ENCODE measurements at places on chromosomes 4 and X.

GRCh38 chr4:139655116-139655515 is 10.5 kb upstream of the MGST2 start:
- peak; percentile 62 for DNase-seq

DNA sequence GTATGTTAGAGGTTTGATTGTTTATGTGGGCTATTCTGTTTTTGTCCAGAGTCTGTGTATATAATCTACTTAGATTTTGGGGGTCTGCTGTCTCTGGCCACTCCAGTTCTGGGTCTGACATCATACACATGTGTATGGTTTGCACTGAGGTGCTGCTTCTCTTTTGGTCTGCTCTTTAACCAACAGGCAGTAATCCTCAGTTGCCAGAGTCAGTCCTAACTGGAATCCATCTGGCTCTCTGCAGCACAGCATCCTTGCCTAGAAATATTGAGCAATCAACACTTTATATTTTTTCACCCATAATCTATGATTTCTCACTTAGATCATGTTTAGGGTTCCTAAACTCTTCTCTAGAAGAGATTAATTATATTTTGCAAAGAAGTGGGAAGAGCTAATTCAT is 98.3 kb upstream of the SFRP2 start:
- DNase-seq, result peak; percentile 4

DNA sequence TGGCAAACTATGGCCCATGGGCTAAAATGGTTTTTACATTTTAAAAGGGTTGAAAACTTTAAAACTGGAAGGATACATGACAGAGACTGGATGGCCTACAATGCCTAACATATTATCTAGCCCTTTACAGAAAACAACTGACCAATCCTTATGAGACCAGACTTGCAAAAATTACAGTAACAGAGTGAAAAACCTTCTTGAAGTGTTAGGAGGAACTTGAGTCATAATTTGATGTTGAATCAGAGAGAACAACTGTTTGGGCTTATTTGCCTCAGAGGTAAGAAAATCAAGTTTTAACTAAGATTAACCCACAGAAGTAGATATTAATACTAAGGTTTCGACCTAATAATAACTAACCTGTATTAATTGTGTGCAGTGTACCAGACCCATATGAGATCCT is 12.4 kb upstream of the NAP1L5 start:
- DNase-seq, result no peak

- DNase-seq, result no peak
Observed at GRCh38 chr4:68461790-68462189, 14.5 kb downstream of the TMPRSS11E start.

GRCh38 chr4:123506011-123506695 is 109.6 kb downstream of the SPRY1 start:
- no peak for DNase-seq

GRCh38 chrX:8692871-8693270 is 39.1 kb downstream of the ANOS1 start:
- DNase-seq, result peak; percentile 1

DNA sequence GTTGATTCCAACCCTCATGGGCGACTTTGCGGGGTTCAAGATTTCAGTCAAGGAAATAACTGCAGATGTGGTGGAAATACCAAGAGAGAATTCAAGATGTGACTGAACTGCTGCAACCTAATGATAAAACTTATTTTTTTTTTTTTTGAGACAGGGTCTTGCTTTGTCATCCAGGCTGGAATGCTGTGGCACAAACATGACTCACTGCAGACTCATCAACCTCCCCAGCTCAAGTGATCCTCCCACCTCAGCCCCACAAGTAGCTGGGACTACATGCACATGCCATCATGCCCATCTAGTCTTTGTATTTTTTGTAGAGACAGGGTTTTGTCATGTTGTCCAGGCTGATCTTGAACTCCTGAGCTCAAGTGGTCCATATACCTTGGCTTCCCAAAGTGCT is 19.5 kb upstream of the WDFY3 start:
- DNase-seq, result peak; percentile 88

- no peak for DNase-seq
Observed at GRCh38 chrX:10157543-10157942, 768 bp downstream of the CLCN4 start.

Data from fibroblast of mammary gland (primary cell).